ENCODE measurements at places on chromosomes 7 and 10. TPM values are rescaled to one million over a fixed set of nuclear protein-coding genes. Genes with fewer than 3 reads are reported as not detected.

DNA sequence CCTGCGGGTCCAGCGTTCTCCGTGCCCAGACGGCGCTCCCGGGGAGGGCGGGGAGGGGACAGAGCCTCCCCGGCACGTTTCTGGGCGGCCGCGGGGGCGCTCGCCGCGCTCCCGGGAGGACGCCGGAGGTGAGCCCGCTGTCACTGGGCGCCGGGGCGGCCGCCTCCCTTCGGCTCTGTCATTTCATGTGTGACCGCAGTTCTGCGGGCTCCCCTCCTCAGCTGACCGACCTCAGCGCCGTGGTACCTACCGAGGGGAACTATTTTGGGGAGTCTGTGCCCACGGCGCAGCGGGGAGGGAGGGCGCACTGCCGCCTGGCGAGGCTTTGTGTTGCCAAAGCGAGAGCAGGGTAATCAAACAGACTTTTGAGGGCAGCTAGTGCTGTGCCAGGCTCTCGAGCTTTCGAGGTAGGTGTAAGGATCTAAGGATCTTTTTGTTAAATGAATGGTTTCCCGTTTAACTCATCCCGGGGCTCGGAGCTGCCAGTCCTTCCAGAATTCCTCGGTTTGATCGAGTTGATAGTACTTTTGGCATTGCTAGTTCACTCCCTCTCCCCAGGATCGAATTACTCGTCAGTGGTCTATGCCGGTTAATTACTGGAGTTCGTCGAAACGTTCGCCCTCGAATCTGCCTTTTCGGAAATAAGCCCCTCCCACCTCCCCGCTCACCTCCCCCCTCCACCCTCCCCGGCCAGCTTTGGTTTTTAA, 1.9 kb downstream of the ARID5B start:
- no peaks in the 10 kb centered on the region for H3K27me3 ChIP-seq
- no peaks in the 10 kb centered on the region for H3K36me3 ChIP-seq
- peak overlapping the region; percentile 99 for H3K4me3 ChIP-seq
- H3K4me1 ChIP-seq: peaks cover 2% of the 10 kb centered on the region
- DNase-seq: peak; percentile 79

DNA sequence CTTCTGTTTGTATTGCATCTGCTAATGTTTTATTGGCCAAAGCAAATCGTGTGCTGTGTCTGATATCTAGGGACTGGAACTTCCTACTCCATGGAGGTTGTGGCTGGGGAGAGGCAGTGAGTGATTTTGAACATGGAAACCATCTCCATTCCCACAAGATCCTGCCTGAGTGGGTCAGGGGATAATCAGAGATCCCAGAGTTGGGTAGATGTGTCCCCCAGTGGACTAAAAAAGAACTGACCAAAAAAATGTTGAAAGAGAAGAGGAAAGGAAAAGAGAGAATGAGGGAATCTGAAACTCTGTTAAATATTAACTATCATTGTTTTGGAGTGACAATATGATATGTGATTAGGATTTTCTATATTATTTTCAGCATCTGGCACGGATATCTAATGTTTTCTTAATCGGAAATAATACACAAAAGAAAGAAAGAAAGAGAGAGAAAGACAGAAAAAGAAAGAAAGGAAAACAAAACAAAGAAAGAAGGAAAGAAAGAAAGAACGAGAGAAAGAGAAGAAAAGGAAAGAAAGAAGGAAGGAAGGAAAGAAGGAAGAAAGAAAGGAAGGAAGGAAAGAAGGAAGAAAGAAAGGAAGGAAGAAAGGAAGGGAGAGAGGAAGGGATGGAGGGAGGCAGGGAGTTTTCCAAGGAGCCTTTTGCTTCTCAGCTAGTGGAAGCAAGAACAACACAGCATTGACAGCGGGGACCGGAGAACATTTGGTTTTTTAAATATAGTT, 638.5 kb downstream of the CCSER2 start:
- no peak overlapping the region for H3K27ac ChIP-seq
- no peak overlapping the region for H3K4me3 ChIP-seq
- H3K4me1 ChIP-seq: no peaks in the 10 kb centered on the region

GRCh38 chr7:26447116-26447515, 155.5 kb downstream of the SNX10 start:
- H3K4me3 ChIP-seq: no peak overlapping the region
- no peak overlapping the region for H3K27ac ChIP-seq
- H3K4me1 ChIP-seq: no peaks in the 10 kb centered on the region
- no peaks in the 10 kb centered on the region for H3K36me3 ChIP-seq
- no peaks in the 10 kb centered on the region for H3K27me3 ChIP-seq

- H3K27me3 ChIP-seq: no peaks in the 10 kb centered on the region
- H3K4me1 ChIP-seq: peaks cover under 1% of the 10 kb centered on the region
- DNase-seq: no peak
- no peak overlapping the region for H3K27ac ChIP-seq
- no peaks in the 10 kb centered on the region for H3K36me3 ChIP-seq
Measured at GRCh38 chr10:112821038-112821437, 129.0 kb upstream of the TCF7L2 start.

- H3K36me3 ChIP-seq: no peaks in the 10 kb centered on the region
- H3K27me3 ChIP-seq: no peaks in the 10 kb centered on the region
- H3K27ac ChIP-seq: no peak overlapping the region
- DNase-seq: no peak
- H3K4me1 ChIP-seq: no peaks in the 10 kb centered on the region
Measured at GRCh38 chr7:138785587-138786437, 12.0 kb upstream of the TMEM213 start.

GRCh38 chr7:130286881-130287280, 6.1 kb upstream of the CPA4 start:
- H3K27ac ChIP-seq: no peak overlapping the region
- DNase-seq: no peak
- H3K36me3 ChIP-seq: no peaks in the 10 kb centered on the region
- H3K4me3 ChIP-seq: no peak overlapping the region
- no peaks in the 10 kb centered on the region for H3K27me3 ChIP-seq

DNA sequence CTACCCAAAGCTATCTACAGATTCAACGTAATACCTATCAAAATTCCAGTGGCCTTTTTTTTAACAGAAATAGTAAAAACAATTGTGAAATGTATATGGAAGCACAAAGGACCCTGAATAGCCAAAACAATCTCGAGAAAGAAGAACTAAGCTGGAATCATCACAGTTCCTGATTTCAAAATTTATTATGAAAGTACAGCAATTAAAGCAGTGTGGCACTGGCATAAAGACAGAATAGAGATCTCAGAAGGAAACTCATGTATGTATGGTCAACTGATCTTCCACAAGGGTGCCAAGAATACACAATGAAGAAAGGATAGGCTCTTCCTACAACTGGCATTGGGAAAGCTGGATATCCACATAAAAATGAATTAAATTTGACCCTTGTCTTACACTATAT, 23.2 kb downstream of the PNLIPRP3 start:
- DNase-seq: no peak
- H3K4me3 ChIP-seq: no peak overlapping the region
- H3K4me1 ChIP-seq: no peaks in the 10 kb centered on the region
- H3K36me3 ChIP-seq: no peaks in the 10 kb centered on the region
- no peaks in the 10 kb centered on the region for H3K27me3 ChIP-seq

- no peak overlapping the region for H3K27ac ChIP-seq
- H3K36me3 ChIP-seq: no peaks in the 10 kb centered on the region
- H3K4me3 ChIP-seq: no peak overlapping the region
- no peaks in the 10 kb centered on the region for H3K27me3 ChIP-seq
- DNase-seq: no peak
- H3K4me1 ChIP-seq: no peaks in the 10 kb centered on the region
Measured at GRCh38 chr10:117946525-117947070, 100.1 kb downstream of the RAB11FIP2 start.

- H3K4me3 ChIP-seq: no peak overlapping the region
- peaks cover 26% of the 10 kb centered on the region for H3K4me1 ChIP-seq
- no peaks in the 10 kb centered on the region for H3K36me3 ChIP-seq
- peak; percentile 95 for DNase-seq
Measured at GRCh38 chr10:101014966-101015581, 15.5 kb downstream of the LZTS2 start.

- H3K4me1 ChIP-seq: peaks cover 5% of the 10 kb centered on the region
- DNase-seq: no peak
- H3K36me3 ChIP-seq: no peaks in the 10 kb centered on the region
- no peaks in the 10 kb centered on the region for H3K27me3 ChIP-seq
- H3K4me3 ChIP-seq: no peak overlapping the region
Measured at GRCh38 chr10:35375091-35375765, 38.9 kb downstream of the CCNY start.

DNA sequence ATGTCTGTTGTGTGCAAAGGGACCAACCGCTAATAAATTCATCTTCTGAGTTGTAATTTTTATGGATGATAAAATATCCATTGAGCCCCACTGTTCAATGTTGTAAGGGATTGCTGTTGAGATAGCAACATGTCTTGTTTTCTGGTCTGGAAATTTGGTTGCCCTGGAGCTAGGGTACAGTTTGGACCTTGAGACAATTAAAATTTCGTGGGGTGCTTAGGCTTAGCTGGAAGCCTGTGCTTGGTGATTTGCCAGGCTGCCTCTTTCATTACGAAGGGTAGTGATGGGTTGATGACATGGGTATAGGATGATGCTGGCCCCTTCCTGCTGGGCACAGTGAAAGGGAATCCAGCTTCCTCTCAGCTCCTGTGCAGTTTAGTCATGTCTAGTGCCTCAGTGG, 43.6 kb downstream of the PLCE1 start:
- no peak overlapping the region for H3K27ac ChIP-seq
- no peaks in the 10 kb centered on the region for H3K27me3 ChIP-seq
- peaks cover 2% of the 10 kb centered on the region for H3K4me1 ChIP-seq

DNA sequence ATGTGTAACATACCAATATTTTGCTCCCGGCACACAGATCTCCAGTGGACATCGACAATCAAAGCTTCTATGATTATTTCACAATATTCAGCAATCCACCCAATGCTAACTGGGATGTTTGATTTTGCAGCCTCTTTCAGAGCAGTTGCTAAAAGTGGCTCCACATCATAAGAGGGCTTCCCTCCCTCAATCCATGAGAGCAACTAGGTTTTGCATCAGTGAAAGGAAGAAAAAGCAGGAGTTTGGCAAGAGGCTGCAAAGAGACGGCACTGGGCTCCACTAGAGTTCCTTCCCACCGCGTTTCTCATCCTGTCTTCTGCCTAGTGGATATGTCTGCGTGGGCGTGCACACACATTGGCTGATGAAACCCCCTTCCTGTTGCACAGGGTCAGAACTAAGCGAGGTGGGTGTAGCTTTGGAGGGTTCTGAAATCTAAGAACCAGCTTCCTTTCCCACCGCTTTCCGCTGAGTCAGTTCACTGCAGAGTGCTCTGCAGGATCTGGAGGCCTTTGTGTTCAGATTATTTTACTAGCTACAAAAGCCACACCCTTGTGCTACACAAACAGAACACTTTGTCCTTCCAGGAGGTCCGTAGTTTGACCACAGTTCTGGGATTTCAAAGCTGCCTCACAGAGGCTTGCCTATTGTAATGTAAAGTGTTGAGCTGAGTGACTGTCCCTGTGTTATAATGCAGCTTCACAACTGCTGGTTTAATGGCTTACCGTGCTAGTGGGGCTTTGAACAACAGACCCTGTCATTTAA, 28.1 kb downstream of the ARL4A start:
- H3K27ac ChIP-seq: no peak overlapping the region
- H3K36me3 ChIP-seq: no peaks in the 10 kb centered on the region
- DNase-seq: peak; percentile 97
- H3K4me1 ChIP-seq: peaks cover 9% of the 10 kb centered on the region
- no peaks in the 10 kb centered on the region for H3K27me3 ChIP-seq
- peak overlapping the region; percentile 56 for H3K4me3 ChIP-seq

DNA sequence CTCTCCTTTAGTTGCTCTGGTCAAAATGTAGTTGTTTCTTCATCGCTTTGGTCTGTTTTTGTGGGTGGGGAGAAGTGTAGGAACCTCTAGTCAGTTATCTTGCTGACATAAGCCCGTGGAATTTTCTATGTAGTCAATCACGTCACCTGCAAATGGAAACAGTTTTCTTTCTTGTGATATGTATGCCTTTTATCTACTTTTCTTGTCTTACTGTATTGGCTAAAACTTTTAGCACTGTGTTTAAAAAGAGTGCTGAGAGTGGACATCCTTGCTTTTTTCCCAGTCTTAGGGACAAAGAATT, 42.3 kb downstream of the AKR1E2 start:
- H3K4me1 ChIP-seq: no peaks in the 10 kb centered on the region
- no peak for DNase-seq
- no peaks in the 10 kb centered on the region for H3K27me3 ChIP-seq
- no peaks in the 10 kb centered on the region for H3K36me3 ChIP-seq
- no peak overlapping the region for H3K27ac ChIP-seq
- H3K4me3 ChIP-seq: no peak overlapping the region

DNA sequence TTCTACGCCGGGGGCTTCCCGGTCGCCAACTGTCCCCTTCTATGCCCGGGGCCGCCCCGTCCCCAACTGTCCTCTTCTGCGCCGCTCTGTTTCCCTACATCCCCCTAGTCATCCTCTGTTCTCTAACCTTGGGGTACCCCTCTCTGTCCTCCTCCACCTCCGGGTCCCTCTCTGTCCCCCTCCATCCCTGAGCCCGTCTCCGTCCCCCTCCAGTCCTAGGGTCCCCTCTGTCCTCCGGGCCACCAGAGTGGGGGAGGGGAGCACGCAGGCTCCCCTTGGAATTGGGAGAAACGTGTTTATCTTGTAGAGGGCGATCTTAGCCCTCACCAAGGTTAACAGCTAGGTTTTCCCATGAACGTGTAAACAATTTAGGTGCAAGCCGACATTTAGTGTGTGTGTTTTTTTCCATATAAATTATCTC, 852 bp upstream of the KLF6 start:
- H3K36me3 ChIP-seq: peaks cover 13% of the 10 kb centered on the region
- no peaks in the 10 kb centered on the region for H3K4me1 ChIP-seq
- peak; percentile 37 for DNase-seq
- H3K27ac ChIP-seq: peak overlapping the region; percentile 99
- H3K4me3 ChIP-seq: peak overlapping the region; percentile 77
- no peaks in the 10 kb centered on the region for H3K27me3 ChIP-seq

DNA sequence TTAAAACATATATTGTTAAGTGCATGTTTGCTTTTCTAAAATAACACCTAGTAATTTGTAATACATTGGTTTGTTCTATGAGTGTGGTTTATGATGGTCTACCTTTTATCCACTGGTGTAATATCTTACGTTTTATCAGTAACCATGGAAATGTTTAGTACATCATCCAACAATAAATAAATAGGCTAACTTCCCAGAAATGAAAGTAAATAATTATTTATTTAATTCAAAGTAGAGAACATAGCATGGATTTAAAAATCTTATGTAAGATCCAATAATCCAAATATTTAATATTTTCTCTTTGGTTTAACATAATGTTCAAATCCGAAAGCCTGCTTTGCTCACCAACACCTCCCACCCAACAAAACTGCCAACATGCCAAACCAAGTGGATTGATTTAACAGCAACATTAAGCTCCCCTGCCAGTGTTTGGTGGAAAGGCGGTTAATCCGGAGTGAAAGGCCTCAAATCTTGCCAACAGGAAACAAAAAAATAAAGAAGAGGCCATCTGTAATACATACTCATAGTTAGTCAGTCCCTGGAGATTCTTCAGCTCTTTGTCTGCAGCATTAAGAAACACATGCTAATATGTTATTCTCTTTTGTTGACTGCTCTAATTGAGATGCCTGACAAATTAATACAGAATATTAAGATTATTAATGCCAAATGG, 897.8 kb downstream of the CNTNAP2 start:
- no peak overlapping the region for H3K4me3 ChIP-seq
- no peaks in the 10 kb centered on the region for H3K4me1 ChIP-seq
- no peak for DNase-seq
- no peak overlapping the region for H3K27ac ChIP-seq
- H3K36me3 ChIP-seq: no peaks in the 10 kb centered on the region

Gene FUOM
- 15.0 TPM for total RNA-seq

Gene GIMAP2
- 16.2 TPM for total RNA-seq

Gene RELN
- 0.33 TPM for total RNA-seq

Gene PTN
- total RNA-seq: 13.9 TPM

Gene LIPF
- not detected for total RNA-seq

All from fibroblast of lung (primary cell).